ENCODE measurements at places on chromosomes 13 and 19.

DNA sequence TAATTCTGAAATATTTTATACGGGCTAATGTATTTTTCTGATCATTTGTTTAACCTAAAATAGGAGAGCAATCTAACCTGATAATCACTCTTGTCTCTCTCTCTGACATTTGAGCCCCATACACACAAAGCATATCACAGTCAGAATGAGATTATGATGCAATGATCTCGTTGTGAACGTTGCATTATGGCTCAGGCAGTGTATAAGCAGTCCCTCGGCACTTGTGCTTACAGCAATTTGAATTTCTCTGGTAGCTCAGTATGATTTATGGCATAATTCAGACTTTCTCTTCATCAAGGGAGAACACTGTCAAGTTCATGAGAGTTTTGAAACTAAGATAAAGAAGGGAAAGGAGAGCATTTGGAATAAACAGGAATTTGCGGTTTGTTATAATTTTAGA is 256.1 kb downstream of the DACH1 start:
- no peak for DNase-seq

- no peak for DNase-seq
Measured at GRCh38 chr13:113548171-113548641, 36.3 kb upstream of the TFDP1 start.

DNA sequence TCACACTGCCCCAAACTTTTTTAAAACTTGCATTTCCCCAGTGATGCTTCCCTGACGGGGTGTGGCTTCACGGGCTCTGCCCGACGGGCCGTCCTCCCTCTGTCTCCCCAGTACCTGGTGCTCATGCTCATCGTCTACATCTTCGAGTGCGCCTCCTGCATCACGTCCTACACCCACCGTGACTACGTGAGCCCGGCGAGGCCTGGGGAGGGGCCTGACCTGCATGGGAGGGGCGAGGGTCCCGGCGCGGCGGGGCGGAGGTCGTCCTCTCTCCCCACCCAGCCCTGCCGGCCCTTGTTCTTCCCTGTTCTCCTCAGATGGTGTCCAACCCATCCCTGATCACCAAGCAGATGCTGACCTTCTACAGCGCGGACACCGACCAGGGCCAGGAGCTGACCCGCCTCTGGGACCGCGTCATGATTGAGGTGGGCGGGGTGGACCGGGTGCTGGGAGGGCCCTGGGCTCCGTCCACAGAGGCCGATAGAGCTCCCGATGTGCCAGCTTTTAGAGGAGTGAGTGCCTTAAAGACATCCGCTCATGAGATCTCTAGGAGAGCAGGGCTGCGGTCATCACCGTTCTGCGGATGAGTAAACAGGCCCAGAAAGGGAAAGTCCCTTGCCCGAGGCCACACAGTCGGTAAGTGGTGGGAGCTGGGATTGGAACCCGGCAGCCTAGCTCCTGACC is 6.9 kb downstream of the UPK1A start:
- peak; percentile 70 for DNase-seq

DNA sequence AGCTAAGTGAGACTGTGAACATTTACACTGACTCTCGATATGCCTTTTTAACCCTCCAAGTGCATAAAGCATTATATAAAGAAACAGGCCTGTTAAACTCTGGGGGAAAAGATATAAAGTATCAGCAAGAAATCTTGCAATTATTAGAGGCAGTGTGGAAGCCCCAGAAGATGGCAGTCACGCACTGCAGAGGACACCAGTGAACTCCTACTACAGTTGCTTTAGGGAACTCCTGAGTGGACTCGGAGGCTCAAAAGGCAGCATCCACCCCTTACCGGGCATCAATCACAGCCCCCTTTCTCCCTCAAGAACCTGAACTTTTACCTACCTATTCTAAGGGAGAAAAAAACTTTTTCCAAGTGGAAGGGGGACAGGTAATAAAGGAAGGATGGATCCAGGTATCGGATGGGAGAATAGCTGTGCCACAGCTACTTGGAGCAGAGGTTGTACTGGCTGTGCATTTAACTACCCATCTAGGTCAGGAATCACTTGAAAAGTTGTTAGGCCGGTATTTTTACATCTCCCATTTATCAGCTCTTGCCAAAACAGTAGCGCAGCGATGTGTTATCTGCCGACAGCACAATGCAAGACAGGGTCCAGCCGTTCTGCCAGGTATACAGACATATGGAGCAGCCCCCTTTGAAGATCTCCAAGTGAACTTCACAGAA is 80.1 kb downstream of the ZNF486 start:
- no peak for DNase-seq

DNA sequence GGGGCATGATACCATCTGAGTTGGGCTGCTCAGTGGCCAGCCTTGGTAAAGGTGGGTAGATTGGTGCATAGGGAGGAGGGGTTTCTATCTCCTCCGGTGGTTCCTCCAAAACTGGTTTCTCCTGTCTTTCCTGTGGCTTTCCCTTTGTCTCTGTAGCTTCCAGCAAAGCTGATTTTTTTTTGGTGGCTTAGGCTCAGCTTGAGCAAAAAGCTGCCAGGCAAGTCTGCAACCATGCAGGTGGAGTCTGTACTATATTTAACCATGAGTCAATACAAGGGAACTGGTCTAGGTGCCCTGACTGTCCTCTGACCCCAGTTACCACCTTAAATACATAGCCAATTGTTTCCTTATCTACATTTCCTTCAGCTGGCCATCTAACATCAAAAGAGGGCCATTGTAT is 64.0 kb upstream of the ZNF681 start:
- no peak for DNase-seq

- DNase-seq: peak; percentile 63
Measured at GRCh38 chr19:12837225-12837624, 1.1 kb upstream of the MAST1 start.

- DNase-seq: no peak
Measured at GRCh38 chr19:53826876-53827275, 2.8 kb upstream of the NLRP12 start.

GRCh38 chr13:100089465-100090032 is 656 bp downstream of the PCCA start:
- no peak for DNase-seq

- no peak for DNase-seq
Measured at GRCh38 chr19:14683439-14683838, 6.4 kb upstream of the ZNF333 start.

DNA sequence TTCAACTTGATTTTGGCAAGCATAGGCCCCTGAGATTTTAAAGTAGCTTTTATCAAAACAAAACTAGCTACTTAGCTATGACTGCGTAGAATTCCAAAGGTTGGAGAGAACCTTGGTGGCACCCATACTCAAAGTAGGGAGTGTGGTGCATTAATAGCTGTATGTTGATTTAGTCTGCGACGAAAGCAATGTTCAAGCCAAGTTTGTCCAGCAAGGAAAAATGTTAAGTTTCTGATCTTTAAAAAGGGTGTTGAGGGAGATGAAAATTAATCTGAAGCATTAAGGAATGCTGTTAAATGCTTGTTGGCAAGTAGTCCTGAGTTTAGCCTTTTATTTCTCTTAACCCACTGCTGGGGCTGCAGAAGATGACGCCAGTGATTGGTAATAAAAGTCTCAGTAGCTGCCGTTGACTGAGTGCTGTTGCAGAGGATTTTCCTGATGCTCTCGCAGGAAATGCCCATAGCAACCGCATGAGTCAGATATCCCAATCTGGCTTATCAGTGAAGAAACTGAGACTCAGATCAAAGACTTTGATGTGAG is 75.9 kb upstream of the RNF113B start:
- peak; percentile 53 for DNase-seq

DNA sequence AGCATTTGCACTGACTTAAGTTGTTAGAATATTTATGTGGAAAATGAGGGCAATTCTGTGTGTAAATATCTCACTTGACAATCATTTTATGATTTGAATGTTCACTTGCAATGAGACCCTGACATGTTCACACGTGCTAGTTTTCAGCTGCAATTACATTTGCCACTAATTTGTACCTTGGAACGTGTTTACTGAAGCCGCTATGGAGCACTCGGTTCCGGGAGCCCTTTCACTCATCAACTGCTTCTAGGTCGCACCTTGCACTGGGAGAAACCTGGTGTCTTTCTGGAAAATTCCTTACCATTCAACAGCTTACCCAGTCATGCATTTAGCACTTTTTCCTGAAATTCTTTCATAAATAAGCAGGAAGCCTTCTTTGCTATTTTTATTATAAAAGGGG is 229.6 kb downstream of the ZIC5 start:
- no peak for DNase-seq

DNA sequence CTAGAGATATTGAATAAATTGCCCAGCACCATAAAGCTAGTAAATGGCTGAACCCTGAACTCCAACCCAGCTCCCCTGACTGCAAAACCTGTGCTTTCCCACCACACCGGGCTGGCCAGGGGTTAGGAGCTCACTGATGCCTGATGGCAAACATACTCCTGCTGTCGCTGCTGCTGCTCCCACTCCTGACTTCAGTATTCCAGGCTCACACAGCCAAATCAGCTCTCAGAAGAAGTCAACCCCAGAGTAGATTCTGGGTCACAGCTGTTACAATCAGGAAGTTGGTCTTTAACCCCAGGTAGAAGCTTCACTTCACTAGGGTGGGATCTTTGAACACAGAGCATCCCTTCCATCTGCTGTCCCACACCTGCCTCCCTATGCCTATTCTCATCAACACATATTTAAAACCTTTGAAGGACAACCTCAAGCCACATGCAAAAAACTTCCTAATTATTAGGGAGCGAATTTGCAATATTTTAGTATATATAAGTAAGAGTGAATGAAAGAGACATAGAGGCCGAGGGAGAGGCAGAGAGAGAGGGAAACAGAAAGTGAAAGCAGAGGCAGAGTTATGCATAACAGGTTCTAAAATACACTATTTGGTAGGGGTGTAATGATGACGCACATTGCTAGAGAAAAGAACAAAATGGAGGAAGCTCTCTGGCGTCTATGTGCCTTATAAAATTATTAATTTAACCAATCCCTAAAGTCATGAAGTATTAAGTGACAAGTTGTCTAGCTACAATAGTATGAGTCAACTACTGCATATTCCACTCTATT is 99.4 kb upstream of the SERP2 start:
- no peak for DNase-seq

DNA sequence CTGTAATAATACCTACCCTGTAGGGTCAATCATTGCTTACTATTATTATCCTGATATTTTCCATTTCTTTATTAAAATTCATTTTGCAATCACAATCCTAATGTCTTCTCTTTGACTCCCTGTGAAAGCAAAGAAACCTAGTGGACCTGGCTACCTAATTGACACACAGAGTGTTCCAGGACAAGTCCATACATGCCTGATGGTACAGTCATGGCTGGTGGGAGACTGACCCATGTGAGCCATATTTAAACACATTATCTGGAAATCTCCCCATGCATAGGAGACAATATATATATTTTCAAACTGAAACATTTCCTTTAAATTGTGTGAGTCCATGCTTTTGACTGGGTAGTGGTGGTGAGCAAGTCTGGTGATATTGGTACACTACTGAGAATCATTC is 230.6 kb upstream of the DACH1 start:
- DNase-seq: no peak
